ENCODE measurements at places on chromosomes 3 and 15.

DNA sequence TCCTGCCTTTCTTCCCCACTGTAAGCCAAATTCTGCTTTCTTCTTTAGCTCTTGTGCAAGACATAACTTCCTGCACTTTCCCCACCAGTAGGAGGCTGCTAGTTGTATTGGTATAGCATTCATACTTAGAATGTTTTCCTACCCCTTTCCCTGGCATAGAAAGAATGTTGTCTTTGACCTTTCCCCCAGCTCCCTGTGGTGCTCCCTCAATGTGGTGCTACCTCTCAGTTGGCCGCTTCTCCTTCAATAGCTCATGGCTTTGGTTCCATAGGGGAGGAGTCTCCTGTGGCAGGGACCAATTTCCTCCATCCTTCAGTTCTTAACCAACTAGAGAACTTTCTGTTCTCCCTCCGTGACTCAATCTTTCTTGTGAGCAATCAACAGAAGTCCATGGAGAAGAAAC, 67.5 kb upstream of the AKAP13 start:
- no peak for DNase-seq

GRCh38 chr3:39102504-39103323, 4.7 kb downstream of the GORASP1 start:
- no peak for DNase-seq

DNA sequence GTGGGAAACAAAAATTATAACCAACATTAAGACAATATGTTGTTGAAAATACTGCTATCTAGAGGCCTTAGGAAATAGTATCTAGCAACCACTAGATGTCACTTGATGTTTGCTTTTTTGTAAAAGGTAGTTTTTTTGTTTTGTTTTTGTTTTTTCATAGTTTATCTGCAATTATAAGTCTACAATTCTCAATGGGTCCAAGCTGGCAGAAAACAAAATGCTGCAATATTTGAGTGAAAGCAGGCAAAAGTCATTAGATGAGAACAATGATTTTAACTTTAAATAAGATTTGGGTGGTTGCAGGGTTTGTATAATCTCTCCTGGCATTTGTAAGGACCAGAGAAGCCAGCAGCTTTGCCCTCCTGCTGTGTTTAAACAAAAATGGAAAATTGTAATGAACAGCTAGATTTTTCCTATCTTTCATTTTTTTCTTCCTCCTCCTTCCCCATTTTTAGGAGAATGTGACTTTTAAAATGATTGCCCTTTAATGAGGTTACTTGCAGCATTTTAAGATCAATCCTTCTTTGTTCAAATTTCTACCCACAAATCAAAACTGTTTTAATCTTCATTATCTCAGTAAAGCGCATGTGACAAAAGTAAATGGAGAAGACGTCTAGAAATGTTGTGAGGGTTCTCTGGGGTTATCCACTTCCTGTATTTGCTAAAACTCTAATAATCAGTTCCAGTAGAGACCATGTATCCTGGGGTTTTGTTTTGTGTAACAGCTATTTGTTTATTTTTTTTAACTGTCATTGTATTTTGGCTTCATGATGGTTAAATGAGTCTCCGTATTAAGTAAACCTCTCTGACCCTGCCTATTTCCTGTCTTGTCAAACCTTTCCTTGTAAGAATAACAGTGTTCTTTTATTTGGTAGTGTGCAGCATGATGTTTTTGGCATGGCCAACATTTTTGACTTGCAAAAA, 27.3 kb downstream of the DUT start:
- peak; percentile 52 for DNase-seq

GRCh38 chr15:63038926-63039673, 3.4 kb upstream of the TPM1 start:
- no peak for DNase-seq

Measured in forelimb muscle (tissue), 1 donor.